DMS153 (cell line): ENCODE measurements at places on chromosomes 5 and 9.
A peak's percentile ranks its signal among the peaks of the same experiment; 100 is the strongest.

DNA sequence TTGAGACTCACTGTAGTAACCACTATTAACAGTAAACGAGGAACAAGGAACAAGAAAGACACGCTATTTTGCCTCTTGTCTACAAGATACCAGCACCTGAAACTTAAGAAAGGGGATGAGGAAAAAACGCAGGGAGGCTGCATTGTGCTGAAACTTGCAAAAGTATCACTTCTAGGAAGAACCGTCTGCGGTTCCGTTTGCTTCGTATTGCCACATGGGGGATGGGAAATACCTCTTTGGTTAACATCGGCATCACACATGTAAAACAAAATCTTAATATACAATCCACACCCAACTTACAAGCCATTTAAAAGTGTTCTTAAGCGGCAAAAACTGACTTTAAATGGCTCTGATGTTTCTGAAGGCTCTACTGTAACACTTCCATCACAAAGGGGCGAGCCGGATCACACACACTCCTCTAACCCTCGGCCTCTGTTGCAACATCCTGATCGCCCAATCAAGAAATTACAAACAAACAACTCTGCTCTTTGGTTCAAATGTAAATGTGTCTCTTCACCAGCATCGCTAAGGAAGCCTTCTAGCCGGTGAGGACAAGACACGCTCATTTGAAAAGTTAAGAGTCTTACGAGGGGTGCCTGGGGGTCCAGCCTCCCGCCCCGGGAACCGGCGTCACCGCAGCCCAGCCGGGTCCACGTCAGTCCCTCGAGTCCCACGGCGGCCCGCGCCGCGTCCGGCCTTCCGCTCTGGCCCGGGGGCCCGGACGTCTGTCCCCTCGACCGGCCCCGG, 621 bp downstream of the SEC16A start:
- no peak for DNase-seq

DNA sequence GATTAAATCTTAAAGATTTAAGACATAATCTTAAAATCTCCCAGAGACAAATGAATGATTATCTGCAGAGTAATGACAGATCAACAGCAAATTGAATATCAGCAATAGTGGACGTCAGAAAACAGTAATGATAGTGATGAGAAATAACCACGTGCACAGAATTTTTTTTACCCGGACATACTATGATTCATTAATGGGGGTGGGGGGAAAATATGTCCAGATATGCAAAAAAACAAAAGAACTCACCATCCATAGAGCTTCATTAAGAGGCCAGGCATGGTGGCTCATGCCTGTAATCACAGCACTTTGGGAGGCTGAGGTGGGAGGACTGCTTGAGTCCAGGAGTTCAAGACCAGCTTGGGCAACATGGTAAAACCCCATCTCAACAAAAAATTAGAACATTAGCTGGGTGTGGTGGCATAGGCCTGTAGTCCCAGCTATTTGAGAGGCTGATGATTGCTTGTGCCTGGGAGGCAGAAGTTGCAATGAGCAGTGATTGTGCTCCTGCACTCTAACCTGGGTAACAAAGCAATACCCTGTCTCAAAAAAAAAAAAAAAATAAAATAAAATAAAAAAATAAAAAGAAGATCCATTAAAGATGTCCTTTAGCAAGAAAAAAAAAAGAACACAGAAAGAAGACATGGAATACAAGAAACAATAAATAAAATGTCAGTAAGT, 30.9 kb upstream of the SHOC1 start:
- no peak for DNase-seq

DNA sequence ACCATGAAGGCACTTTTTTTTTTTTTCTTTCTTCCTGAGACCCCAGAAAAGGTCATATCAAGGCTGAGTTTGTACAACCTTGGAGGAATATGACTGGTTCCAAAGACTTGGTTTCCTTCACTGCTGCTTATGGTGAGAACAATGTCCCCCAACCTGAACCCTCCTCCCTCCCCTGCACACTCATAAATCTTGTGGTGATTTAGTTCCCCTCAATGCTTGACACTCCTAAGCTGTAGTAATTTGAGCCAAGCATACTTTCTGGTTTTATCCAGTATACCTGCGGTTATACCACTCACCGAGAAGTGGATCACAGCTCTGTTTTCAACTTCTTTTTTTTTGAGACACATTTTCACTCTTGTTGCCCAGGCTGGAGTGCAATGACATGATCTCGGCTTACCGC, 149.9 kb upstream of the KLF4 start:
- peak; percentile 69 for DNase-seq

GRCh38 chr9:126860757-126861466, 473 bp downstream of the ZBTB34 start:
- DNase-seq, result no peak

DNA sequence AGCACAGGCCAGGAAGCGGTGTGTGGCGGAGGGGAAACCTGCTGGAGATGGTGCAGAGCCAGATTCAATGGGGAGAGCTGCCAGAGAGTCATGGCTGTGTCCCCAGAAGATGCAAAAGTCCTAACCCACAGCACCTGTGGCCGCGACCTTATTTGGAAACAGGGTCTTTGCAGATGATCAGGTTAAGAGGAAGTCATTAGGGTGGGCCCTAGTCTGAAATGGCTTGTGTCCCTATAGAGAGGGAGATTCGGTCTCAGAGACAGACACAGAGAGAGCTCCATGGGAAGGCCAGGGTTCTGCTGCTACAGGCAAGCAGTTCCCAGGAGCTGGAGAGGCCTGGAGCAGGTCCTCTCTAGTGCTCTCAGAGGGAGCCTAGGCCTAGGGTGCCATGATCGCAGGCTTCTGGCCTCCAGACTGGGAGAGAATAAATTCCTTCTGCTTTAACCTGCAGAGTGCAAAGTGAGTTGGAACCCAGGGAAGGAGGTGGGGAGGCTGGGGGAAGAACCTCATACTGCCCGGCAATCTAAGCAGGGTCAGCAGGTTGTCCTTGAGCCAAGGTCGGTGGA, 1.9 kb upstream of the LPCAT1 start:
- DNase-seq, result no peak

- DNase-seq, result no peak
These were observed 1.2 kb upstream of the PSAT1 start for GRCh38 chr9:78295731-78296130.

GRCh38 chr5:141694479-141694878, 12.4 kb upstream of the ARAP3 start:
- DNase-seq, result no peak

GRCh38 chr5:36854402-36855140, 22.0 kb upstream of the NIPBL start:
- DNase-seq, result no peak

DNA sequence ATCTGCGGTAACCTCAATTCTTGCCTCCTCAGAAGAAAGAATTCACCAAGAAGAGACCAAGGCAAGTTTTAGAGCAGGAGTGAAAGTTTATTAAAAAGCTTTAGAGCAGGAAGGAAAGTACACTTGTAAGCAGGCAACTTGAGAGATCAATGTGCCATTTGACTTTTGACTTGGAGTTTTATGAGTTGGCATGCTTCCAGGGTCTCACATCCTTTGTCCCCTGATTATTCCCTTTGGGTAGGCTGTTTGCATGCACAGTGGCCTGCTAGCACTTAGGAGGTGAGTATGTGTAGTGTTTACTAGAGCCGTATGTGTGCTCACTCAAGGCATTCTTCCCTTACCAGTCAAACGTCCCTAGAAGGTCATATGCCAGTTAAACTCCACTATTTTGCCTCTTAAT, 111.0 kb upstream of the RAI14 start:
- no peak for DNase-seq

DNA sequence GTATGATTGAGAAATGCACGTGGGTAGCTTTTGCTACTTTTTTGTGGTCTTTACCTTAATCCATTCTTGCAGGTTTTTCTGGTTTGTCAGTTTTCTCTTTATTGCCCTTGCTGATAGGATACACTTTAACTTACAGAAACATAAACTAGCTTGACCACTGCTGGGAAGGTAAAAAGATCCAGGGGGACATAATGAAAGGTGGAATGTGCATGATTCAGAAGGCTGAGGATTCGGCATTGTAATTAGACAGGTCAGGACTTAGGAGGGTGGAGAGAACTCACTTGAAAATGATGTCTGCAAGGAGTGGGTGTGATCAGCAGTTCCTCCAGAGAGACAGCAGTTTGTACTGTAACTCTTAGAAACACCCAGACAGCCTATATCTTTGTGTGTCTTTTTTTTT, 19.8 kb upstream of the TXNDC8 start:
- no peak for DNase-seq

DNA sequence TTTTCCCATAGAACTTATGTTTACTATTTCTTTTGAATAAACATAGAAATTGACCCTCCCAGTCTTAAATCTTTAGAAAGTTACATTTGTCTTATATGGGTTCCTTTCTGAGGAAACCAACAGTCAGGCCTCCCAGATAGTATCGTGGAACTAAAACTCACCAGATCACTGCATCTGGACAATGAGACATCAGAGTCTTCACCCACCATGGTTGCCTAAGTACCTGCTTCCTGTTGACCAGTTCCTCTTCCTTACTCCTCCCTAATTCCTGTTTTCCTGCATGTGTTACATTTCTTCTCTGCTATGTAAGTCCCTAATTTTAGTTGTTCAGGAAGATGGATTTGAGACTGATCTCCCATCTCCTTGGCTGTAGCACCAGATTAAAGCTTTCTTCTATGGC, 462.2 kb downstream of the DIRAS2 start:
- peak; percentile 10 for DNase-seq

- no peak for DNase-seq
These were observed 60.9 kb downstream of the ADRB2 start for GRCh38 chr5:148887123-148887881.

- DNase-seq, result no peak
These were observed 161.6 kb upstream of the TSLP start for GRCh38 chr5:110909950-110910349.

GRCh38 chr9:16918920-16919319, 48.5 kb upstream of the BNC2 start:
- DNase-seq, result no peak

DNA sequence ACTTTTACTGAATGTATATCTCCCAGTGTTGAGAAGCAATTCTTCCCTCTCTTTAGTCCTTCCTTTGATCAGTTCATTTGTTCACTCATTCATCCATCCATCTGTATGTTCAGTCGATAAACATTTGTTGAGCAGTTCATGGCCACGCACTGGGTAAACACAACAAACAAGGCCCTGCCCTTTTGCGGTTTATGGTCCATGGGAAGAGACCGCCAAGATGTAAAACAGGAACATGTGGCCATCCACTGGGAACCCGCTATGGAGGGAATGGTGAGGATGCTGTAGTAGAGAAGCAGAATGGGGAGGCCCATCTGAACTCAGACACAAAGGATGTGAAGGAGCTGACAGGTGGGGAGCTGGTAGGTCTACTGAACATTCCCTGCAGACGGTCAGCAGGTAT, 102.7 kb upstream of the SPRY4 start:
- DNase-seq, result no peak

DNA sequence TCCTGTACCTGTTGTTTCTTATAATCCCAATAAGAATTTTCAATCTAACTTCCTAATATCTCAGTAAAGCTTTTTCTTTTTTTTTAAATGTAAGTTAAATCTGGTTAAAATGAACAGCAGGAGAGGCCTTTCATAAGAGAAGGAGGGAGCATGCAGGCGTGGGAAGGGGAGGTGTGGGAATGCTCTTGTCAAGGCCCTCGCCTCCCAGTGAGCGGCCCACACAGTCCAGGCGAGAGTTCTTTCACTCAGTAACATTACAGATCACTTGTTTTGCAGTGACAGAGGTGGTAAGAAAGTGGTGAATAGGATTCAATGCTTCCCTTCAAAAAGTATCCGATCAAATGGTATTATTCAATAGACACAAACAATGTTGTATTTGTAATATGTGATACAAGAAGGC, 125.0 kb downstream of the EPB41L4A start:
- DNase-seq, result no peak

DNA sequence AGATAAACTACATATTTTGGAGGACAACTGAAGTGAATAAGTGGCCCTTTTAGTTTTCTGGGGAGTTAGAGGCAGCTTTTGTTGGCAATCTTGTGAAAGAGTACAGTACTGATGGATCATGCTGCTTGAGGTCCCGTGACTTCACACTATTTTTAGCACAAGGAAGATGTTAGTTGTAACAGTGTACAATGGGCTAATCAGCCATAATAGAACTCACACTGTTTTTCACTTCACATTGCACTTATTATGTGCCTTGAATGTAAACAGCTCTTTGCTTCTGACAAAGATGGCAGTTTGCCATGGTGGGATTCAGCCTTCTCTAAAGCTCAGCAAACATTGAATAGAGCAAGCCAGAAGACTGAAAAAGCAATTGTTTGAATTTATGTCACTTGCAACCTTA, 176.7 kb upstream of the ZNF608 start:
- DNase-seq, result peak; percentile 83

- peak; percentile 1 for DNase-seq
These were observed 203.4 kb downstream of the MCTP1 start for GRCh38 chr5:95081500-95081960.

GRCh38 chr9:98860871-98861293, 53.4 kb downstream of the GALNT12 start:
- DNase-seq, result no peak

DNA sequence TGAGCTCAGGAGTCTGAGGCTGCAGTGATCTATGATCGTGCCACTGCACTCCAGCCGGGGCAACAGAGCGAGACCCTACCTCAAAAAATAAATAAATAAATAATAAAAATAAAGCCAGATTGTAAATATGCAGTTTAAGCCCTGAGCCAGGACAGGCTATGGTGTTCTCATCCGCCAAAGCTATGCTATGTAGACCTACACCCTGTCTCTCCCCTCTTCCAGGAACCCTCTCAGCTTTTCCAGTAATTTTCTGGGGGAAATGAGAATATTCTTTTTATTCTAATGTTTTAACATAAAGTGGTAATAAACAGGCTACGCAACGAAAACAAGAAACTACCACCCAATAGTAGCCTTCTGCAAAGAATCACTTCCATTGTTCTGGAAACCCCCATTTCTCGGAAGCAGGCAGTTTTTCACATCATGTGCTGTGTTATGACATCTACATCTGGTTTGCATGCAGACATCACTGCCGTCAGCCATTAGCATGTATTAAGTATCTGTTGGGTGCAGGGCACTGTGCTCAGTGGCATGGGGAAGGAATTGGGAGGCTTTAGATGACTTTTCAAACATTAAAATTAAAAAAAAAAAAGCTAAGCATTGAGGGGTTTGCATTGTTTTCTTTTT, 38.0 kb upstream of the F2R start:
- no peak for DNase-seq

DNA sequence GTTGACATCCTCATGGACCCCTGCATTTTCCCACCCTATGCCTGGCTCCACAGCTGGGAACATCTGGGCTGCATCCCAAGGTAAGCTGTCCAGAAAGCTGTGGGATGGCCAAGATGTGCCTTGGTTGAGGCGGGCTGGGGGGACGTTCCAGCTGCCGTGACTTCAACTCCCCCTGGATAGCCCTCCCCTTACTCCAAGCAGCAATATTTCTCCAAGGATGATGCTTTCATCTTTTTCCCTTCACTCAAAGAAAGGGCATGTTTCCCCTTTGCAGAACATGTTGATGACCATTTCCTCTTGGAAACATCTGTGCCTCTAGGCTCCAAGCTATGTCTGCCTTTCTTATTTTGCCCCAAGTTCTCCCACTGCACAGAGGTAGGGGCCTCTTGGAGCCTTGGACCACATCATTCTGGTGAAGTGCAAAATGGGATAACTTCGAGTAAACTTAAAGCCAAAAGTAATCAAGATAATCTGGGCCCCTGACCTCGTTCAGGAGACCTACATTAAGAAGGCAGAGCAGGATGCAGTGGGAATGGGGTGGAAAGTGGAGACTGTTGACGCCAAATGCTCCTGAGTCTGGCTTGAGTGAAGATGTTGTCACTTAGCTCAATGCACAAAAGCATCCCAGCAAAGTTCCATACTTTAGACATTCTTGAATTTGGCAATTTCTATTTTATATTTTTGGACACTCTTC, 175.2 kb downstream of the GAS1 start:
- no peak for DNase-seq
